Amniotic stem cell (primary cell): ENCODE measurements at places on chromosomes 13 and 19.

- peak; percentile 76 for DNase-seq
Observed at GRCh38 chr19:45439569-45440258, 16.0 kb upstream of the ERCC1 start.

GRCh38 chr13:33535061-33535460 is 249.5 kb upstream of the STARD13 start:
- no peak for DNase-seq

DNA sequence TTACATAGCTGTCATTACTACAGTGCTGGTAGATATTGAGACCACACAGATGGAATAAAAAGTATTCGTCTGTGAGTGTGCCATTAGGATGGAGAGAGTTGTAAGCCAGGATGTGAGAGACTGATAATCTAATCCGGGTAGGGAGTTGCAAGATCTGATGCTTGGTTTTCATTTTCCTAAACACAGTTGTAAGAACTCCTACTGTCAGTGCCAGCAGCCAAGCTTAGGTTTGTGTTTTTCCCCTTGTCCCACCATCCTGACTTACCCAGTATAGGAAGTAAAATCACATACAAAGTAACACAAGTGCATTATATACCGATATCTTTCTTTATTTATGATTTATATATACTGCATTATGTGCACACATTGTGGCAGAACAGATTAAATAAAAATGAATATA is 726.4 kb upstream of the PCDH20 start:
- DNase-seq, result no peak

DNA sequence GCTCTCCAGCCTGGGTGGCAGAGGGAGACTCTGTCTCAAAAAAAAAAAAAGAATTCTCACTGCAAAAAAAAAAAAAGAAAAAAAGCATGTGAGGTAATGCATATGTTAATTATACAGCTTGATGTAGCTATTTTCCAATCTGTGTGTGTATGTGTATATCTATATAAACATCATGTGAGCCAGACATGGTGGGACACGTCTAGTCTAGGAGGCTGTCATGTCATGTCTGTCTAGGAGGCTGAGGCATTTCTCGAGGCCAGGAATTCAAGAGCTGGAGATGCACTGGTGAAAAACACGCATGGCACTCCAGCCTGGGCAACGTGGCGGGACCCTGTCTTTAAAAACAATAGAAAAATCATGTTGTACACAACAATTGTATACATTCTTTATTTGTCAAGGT is 6.9 kb upstream of the SBK3 start:
- no peak for DNase-seq

- DNase-seq, result no peak
Observed at GRCh38 chr19:42199440-42200115, 17.9 kb downstream of the DEDD2 start.

DNA sequence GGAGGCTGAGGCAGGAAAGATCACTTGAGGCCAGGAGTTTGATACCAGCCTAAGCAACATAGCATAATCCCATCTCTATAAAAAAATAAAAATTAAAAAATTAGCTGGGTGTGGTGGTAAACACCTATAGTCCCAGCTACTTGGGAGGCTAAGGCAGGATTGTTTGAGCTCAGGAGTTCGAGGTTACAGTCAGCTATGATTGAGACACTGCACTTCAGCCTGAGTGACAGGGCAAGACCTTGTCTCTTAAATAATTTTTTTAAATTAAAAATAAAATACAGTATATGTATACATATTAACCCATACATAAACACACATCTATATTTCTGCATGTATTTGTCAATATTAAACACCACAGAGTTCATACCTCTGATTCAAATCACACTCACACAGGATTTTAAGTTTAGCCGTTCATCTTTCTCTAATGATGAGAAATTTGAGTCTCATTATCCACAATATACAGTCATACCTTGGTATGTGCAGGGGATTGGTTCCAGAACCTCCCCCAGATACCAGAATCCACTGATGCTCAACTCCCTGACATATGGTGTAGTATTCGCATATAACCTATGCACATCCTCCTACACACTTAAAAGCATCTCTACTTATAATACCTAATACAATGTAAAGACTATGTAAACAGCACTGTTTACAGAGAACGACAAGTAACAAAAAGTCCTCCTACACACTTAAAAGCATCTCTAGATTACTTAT is 44.7 kb downstream of the PSPC1 start:
- DNase-seq, result no peak

DNA sequence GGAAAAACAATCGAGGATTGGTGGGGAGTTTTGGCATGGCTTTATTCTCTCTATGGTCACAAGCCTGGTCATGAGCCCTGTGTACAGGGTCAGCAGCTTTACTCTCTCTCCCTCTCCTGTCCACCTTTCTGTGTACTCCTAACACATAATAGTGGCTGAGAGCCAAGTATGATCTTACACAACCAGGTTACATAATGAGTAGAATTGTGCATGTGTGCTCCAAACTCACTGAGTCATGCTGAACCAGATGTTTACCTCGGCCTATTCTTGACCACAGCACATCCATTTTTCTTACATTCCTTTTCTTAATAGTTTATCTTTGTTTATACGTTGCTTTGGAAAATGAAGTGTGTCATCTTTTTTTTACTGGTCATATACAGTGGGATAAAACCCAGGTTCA is 53.1 kb downstream of the ZNF254 start:
- DNase-seq, result no peak

DNA sequence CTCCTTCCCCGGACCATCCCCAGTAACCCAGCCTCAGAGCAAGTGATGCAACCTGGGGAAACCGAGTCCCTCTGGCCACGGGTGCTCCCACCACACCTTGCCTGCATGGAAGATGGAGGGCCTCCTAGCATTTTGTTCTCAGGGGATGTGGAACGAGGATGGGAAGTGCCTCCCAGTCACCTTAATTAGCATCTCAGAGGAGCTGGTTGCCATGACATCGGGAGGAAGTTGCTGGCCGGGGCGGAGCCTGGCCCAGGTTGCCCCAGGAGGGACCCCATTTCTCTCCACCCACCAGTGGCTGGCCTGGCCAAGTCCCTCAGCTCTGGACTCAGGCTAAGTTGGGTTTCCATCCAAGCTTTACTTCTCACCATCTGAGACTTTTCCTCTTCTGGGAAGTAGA is 24.1 kb upstream of the PTPRS start:
- DNase-seq, result no peak

GRCh38 chr19:1408300-1409203 is 1.2 kb downstream of the DAZAP1 start:
- DNase-seq, result no peak

DNA sequence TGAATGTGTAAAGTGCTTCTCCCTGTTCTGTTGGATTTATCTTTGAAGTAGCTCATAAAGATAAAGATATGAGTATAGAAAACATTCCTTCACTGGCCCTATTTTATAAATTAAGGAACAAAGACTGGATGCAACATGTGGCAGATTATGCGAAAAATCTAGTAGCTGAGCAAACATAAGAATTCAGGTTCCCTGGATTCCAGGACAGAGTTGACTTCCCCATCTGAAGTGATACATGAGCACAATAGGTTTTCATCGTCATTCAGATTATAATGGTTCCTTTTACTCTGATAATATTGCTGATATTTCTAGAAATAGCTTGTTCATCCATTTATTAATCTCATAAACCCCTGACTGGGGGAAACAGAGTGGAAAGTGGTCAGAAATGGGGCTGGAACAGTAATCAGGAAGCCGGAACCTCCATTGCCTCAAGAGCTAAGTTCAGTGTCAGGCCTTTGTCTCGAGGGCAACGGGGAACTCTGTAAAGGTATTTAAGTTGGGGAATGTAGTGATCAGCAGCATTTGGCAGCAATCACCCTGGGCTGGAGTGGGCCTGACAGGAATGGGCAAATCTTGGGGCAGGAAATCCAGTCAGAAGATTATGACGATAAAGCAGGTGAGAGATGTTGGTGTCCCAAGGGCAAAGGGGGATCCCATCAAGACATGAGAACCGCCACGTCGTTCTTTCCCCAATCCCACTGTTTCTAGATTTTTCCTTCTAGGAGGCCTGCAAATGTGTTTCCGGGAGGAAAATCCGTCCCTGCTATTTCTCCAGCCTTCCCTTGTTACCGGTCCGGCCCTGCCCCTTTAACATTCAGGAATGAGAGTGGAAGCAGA is 232.5 kb upstream of the SERP2 start:
- no peak for DNase-seq

DNA sequence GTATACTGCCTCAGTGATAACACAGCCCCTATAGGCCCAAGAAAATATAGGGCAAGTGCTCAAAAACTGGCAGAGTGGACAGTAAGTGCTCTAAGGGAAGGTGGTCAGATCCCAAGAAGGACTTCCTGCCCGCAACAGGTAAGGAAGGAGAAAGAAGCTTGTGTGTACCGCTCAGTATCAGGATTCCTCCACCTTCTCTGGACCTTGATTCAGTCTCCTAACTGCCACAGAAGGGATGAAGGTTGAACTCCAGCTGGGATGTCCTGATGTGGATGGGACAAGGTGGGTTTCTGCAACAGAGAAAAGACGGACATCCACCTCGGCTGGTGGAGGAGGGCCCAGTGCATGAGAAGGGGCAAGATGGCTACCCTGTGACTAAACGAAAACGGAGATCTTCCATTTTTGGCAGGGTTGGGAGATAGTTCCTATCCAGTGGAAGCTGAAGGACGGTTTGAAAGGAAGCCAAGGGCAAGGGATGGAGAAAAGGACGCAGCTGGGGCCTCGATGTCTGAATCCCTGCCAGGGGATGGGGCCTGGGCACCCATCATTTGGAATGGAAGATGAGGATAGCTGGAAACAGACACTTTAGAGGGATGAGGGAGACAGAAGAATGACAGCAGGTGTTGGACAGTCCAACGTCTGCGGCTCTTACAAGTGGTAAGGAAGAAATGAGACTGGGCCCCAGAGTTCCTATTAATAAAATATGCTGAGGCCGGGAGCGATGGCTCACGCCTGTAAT is 1.3 kb upstream of the ATF5 start:
- DNase-seq, result no peak

DNA sequence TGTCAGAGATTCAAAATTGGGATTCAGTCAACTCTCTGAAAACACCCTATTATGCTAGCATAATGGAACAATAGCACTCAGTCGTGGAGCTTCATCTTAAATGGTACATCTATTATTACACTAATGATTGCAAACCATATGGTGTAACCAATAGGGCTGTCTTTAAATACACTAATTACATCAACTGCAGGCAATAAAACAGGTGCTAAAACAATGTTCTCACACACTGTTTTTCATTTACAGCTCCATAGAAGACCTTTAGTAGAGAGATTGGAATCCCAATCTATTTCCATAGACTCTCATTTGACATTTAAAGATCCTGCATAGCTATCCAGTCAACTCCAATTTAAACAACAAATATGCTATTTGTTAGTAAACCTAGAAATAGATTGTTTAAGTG is 1917.4 kb downstream of the OLFM4 start:
- no peak for DNase-seq

- DNase-seq, result no peak
Observed at GRCh38 chr13:52969373-52969772, 59.2 kb upstream of the OLFM4 start.

DNA sequence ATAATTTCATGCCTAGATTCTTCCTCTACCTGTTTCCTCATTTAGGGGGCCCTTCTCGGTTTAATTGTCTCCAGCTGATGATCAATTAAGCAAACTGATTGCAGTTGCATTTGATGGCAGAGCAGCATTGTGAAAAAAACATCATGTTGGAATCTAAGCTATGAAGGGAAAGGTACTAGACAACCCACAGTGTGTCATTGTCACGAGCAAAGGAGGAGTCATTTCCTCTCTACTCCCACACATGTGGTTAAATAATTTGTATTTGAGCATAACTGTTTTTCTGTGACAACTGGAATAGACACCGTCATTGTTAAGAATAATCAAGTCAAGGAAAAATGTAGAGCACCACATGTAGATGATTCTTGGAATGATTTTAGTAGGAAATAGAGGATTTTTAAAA is 240.3 kb downstream of the DCT start:
- no peak for DNase-seq

- DNase-seq, result no peak
Observed at GRCh38 chr13:94825507-94825906, 113.2 kb upstream of the SOX21 start.

DNA sequence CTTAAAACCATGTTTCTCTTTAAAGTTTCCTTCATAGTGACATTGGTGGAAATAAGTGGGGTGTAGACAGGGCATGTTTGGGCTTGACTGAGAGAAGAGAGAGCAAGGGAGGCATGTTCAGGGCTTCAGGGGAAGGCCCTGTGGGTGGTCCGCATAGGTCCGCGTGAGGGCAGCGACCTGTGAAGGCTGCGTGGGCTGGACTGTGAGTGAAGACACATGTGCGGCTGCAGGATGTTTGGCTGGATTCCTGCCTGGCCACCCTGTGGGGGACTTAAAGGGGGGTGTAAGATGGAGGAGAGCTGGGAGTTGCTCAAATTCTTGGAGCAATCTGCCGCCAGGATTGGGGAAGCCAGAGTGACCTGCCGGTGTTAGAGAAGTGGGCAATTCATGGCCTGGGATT is 23.8 kb upstream of the KLF12 start:
- no peak for DNase-seq

GRCh38 chr19:14106840-14107239 is 10.7 kb downstream of the PRKACA start:
- no peak for DNase-seq

- DNase-seq, result no peak
Observed at GRCh38 chr13:112250788-112251445, 125.2 kb upstream of the SPACA7 start.

DNA sequence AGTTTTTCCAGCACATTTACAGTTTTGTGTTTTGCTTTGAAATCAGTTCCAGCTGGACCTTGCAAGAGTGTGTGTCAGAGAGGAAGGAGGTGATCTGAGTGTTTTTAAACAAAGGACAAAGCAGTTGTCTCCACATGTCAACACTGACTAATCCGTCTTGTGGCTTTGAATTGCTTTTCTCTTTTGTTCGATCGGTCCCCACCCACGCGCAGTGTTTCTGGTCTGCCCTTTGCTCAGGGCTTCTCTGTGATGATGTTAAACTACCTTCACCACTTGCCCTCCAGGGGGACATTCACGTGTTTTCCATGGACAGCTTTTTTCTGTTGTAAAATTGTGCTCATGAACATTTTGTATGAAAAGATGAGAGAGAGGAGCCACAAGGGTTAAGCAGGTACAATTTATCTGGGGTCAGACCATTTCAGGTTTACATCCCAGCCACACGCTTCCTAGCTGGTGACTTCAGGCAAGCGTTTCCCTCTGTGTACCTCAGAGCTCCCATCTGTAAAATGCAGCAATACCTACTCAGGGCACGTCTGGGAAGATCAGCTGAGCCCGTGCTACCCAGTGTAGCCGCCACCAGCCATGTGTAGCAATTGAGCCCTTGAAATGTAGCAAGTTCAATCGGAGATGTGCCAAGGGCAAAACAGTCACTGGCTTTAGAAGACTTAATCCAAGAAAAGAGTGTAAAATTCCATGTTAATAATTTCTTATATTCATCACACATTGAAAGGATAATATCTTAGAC is 13.5 kb upstream of the PLA2G4C start:
- no peak for DNase-seq
